H1 (cell line): ENCODE measurements at places on chromosomes 3 and 15. TPM values are rescaled to one million over a fixed set of nuclear protein-coding genes. Genes with fewer than 3 reads are reported as not detected.

Gene CFAP161
- polyA plus RNA-seq = 0.05 TPM in 1 of 2 replicates, not detected in the other

Gene LTF
- polyA plus RNA-seq = 0.23 and 0.36 TPM in 2 replicates

Gene SNX22
- 4.9 and 7.5 TPM in 2 replicates for polyA plus RNA-seq

Gene BBS4
- 11.5 and 17.4 TPM in 2 replicates for polyA plus RNA-seq

Gene EAF2
- polyA plus RNA-seq = 2.0 and 3.6 TPM in 2 replicates

Gene CD276
- polyA plus RNA-seq = 158 and 190 TPM in 2 replicates

Gene LRRIQ4
- 0.08 and 0.14 TPM in 2 replicates for polyA plus RNA-seq

Gene OR5K2
- not detected in 2 replicates for polyA plus RNA-seq

DNA sequence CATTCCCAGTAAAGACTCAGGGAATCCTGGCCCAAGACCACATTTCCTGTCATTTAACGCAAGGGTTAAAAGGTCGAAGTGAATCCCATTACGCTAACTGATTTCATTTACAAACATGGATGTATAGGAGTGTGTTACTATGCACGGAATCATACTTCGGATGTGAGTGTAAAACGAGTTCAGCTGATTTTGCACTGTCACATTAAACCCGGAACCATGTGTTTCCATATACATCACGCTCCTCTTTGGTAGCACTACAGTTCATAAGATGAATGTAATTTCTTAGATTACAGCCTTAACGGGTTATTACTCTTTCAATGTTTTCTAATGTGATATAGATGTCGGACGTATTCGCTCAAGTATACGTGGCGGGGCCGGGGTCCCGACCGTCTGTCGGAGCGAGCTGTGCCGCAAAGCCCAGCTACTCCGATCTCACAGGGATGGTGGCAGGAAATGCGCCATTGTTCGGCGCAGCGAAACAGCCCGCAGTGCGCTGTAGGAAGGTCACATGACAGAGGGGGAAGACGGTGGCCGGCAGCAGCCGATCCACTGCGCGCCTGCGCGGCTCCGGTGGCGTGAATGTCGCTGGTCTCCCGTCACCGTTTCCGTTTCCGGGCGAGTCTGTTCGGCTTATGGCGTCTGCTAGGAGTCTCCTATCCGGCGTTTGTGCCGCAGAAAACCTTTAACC is 97.3 kb downstream of the NPAP1 start:
- no peaks in the 10 kb centered on the region for H3K27me3 ChIP-seq
- H3K4me1 ChIP-seq = no peaks in the 10 kb centered on the region
- no peak overlapping the region for H3K27ac ChIP-seq
- H3K4me3 ChIP-seq = no peak overlapping the region
- peak; percentile 79 for DNase-seq

DNA sequence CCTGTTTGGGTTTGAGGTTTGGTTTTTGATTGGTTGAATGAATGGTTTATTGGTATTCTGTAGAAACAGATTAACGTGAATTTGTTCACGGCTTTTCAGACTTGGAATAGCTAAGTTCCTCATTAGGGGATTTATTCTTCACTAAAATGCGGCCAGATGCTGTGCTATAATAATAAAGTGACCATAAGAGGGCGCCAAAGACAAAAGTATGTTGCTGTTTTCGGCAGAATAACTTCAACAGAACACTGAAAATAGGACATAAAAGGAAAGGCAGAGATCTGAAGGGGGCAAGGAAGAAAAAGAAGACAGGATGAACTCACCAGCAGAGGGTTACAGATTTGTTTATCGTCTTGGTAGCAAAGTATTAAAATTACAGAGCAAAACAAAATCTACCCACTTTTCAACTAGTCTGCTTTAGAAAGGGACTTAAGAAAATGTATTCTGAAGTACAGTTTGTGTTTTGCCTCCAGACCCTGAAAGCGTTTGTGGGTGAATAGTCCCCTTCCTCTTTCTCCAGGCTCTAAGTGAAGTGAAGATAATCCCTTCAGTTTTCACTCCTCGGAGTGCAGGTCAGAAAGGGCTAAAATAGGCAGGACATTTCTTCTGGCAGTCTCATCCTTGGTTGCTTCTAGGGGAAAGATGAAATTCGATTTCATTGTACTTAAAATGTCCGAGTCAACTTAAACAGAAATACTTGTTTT is 147.6 kb downstream of the IL20RB start:
- no peak overlapping the region; the same call in 1 of the 2 replicates for H3K27ac ChIP-seq
- H3K36me3 ChIP-seq = no peaks in the 10 kb centered on the region
- 0 out of 2 replicates have a peak overlapping the region, but pooled peaks have one; percentile 29 for H3K4me3 ChIP-seq
- DNase-seq = no peak

DNA sequence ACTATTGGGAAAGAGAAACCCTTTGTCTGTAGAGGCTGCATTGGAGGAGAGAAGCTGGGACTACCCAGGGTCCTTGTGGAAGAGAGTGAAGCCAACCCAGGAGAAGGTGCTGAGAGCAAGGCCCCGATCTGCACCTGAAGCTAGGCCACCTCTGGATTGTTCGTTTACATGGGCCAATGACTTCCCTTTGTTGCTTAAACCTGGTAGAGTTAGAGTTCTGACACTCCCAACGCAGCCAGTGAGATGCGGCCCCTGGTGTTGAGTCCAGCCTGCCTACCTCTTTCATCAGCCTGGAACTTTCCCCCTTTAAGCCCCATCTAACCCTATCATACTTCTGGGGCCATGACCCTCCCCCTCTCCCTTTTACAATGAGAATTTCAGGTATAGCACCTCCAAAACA is 30.8 kb downstream of the CCDC13 start:
- H3K36me3 ChIP-seq = no peaks in the 10 kb centered on the region
- H3K4me3 ChIP-seq = no peak overlapping the region
- H3K27ac ChIP-seq = no peak overlapping the region
- peak; percentile 31 for DNase-seq

- H3K27me3 ChIP-seq = no peaks in the 10 kb centered on the region
- no peak overlapping the region for H3K27ac ChIP-seq
- no peak for DNase-seq
- H3K36me3 ChIP-seq = no peaks in the 10 kb centered on the region
- H3K4me1 ChIP-seq = no peaks in the 10 kb centered on the region; the same call in 1 of the 2 replicates
- no peak overlapping the region for H3K4me3 ChIP-seq
These were observed 86.6 kb upstream of the GSK3B start for GRCh38 chr3:120180731-120181412.

DNA sequence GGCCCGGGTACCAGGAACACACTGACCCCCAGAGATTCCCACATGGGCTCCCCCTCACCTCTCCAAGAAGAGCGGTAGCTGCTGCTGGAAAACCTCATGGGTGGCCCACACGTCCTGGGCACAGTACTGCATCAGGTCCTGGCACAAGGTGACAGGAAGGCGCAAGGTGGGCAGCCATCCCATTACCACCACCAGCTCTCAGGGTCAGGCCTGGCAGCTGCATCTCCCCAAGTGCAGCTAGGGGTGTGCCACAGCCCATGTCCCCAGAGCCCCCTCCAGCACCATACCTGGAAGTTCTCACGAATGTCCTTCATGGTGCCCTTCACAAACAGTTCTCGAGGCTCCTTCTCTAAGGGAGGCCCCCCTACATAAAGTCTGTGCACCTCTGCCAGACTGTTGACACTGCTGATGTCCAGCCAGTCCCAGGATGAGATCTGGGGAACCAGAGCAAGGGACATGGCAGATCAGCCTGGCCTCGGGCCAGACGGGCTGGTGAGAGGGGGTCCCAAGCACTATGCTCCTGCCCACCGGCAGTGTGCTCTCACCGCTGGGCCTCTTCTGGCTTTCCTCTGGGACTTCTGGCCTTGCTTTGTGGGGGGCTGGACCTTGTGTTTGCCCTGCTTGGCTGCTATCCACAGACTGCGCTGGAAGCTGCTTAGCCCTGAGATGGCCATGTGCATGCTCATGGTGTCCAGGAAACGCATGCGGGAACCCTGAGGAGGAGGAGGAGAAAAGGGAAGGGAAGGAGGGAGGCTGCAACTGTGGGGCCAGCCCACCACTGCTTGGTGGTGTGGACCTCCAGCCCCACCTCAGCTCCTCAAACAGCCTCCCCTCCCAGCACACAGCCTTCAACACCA is 6.0 kb downstream of the POLG start:
- no peaks in the 10 kb centered on the region for H3K4me1 ChIP-seq
- H3K36me3 ChIP-seq = peaks cover 88% of the 10 kb centered on the region
- no peak for DNase-seq
- H3K4me3 ChIP-seq = no peak overlapping the region
- H3K27ac ChIP-seq = no peak overlapping the region

DNA sequence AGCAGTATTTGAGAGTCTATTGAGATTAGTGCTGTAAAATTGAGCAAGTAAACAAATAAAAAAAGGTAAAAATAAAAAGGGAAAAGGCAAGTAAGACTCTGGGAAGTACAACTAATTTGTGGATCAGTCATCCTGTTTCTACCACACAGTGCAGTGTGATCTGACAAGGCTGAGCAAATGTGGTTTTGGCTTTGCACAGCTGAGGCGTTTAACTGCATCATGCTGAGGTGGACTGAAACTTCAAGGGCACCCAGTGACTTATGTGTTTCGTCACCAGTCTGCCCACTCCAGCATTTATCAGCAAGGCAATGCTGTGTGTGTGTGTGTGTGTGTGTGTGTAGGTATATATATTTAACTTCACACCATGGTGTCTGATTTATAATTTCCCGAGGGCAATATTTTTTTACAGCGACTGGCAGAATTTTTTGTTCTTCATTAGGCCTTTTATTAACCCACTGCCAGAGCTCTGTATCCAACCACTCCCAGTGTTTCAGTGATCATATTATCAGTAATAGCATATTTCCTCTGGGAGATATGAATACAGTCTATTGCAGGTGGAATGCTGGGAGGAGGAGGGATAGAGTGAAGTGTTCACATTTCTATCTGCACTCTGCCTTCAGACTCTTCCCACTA is 131.5 kb upstream of the SATB1 start:
- no peaks in the 10 kb centered on the region for H3K36me3 ChIP-seq
- H3K27ac ChIP-seq = no peak overlapping the region
- no peaks in the 10 kb centered on the region; the same call in 1 of the 2 replicates for H3K27me3 ChIP-seq
- peaks cover 5% of the 10 kb centered on the region for H3K4me1 ChIP-seq

DNA sequence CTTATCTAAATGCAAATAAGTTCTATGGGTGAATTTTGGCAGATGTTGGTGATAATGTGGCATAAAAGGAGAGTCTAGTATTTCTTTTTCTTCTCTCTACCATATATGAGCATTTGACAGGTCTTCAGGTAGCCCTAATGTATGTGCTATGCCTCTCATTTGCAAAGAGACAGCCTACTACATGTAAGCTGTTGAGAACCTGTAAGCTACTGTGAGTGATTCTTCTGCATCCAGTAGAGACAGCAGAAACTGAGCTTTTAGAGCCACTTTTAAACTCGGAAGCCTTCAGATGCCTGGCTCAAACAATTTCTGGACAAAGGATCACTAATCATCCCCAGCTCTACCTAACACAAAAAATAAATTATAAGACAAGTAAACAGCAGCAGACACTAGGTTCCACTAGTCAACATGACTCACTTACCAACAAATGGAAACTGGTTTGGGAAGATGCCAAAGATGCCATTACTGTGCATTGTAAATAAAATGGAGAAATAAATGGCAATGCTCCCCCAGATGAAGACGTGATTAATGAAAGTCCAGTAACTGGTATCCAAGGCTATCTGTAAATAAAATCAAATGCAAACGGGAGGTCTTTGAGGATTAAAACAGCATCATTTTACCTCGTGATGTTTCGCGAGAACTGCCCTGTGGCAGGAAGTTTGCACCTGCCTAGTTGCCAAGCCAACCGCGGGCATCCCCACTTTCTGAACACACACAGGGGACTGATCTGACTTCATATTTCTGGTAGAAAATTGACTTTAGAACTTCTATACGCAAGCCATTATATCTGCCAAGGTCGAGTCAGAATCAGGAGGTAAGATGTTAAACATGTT is 245.3 kb downstream of the DTWD1 start:
- no peak overlapping the region for H3K27ac ChIP-seq
- no peak for DNase-seq
- H3K4me1 ChIP-seq = no peaks in the 10 kb centered on the region
- no peak overlapping the region for H3K4me3 ChIP-seq
- no peaks in the 10 kb centered on the region for H3K27me3 ChIP-seq

GRCh38 chr3:156404217-156404616 is 150.7 kb downstream of the SSR3 start:
- H3K36me3 ChIP-seq = no peaks in the 10 kb centered on the region
- H3K27me3 ChIP-seq = no peaks in the 10 kb centered on the region
- DNase-seq = no peak
- H3K27ac ChIP-seq = no peak overlapping the region

- H3K4me3 ChIP-seq = no peak overlapping the region
- H3K27ac ChIP-seq = no peak overlapping the region
- peaks cover 12% of the 10 kb centered on the region for H3K36me3 ChIP-seq
- H3K4me1 ChIP-seq = no peaks in the 10 kb centered on the region
- no peaks in the 10 kb centered on the region for H3K27me3 ChIP-seq
These were observed 40.2 kb upstream of the WDR5B start for GRCh38 chr3:122456074-122456473.

GRCh38 chr3:17257269-17257668 is 372.5 kb downstream of the PLCL2 start:
- H3K4me1 ChIP-seq = peaks cover 2% of the 10 kb centered on the region; the same call in 1 of the 2 replicates
- DNase-seq = no peak
- H3K27ac ChIP-seq = no peak overlapping the region
- no peak overlapping the region for H3K4me3 ChIP-seq
- H3K27me3 ChIP-seq = no peaks in the 10 kb centered on the region

DNA sequence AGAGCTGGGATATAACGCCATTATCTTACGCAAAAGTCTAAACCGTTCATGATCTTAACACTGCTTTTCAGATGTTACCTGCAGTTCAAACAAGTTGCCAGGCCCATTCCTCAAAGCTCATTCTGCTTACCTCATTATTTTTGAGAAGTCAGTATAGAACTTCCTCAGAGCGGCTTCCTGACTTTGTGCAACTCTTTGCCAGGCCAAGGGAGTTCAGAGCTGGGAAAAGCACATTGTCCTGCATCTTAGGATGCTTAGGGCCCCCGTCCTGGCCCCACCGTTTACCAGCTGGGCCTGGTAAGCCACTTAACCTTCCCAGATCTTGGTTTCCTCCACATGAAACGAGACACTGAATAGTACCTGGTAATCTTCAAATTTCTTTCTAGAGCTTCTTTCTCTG is 6.8 kb upstream of the C2CD4B start:
- no peaks in the 10 kb centered on the region for H3K4me1 ChIP-seq
- no peak for DNase-seq
- no peaks in the 10 kb centered on the region for H3K27me3 ChIP-seq
- H3K36me3 ChIP-seq = no peaks in the 10 kb centered on the region
- H3K4me3 ChIP-seq = no peak overlapping the region
- no peak overlapping the region for H3K27ac ChIP-seq

GRCh38 chr3:151011427-151011826 is 38.9 kb upstream of the CLRN1 start:
- no peak overlapping the region for H3K27ac ChIP-seq
- no peaks in the 10 kb centered on the region for H3K36me3 ChIP-seq
- no peak for DNase-seq
- no peak overlapping the region for H3K4me3 ChIP-seq
- no peaks in the 10 kb centered on the region for H3K4me1 ChIP-seq
- H3K27me3 ChIP-seq = no peaks in the 10 kb centered on the region

- no peak overlapping the region for H3K27ac ChIP-seq
- no peaks in the 10 kb centered on the region for H3K36me3 ChIP-seq
These were observed 463.1 kb upstream of the GOLIM4 start for GRCh38 chr3:168558728-168559411.

DNA sequence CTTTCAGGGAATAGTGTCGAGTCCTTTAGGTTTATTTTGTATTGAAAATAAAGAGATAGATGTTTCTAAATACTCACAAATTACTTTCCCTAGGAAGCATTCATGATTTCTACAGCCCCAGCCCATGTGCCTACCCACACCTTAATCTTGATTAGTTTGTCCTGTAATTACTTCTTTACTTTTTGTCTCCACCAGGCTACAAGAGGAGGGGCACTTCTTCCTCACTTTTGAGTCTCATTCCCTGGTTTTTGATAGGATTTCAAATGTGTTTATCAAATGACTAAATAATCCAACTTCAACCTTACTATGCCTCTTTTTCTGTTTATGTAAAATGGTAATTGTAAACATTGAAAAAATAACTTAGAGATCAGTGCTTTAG is 1.8 kb downstream of the PXK start:
- no peaks in the 10 kb centered on the region for H3K36me3 ChIP-seq
- H3K4me3 ChIP-seq = no peak overlapping the region
- DNase-seq = no peak
- peaks cover 16% of the 10 kb centered on the region for H3K27me3 ChIP-seq
- 0 out of 2 replicates have a peak, but pooled peaks cover 4% of the 10 kb centered on the region for H3K4me1 ChIP-seq
